Stimulated activated naive CD4-positive, alpha-beta T cell treated with Interleukin-2 at 50 U/mL for 16 hours (primary cell): ENCODE measurements at places on chromosomes 13 and 19.

- DNase-seq, result no peak
Observed at GRCh38 chr13:66482836-66483235, 747.3 kb downstream of the PCDH9 start.

- peak; percentile 44 for DNase-seq
Observed at GRCh38 chr19:632579-633067, 714 bp downstream of the POLRMT start.

DNA sequence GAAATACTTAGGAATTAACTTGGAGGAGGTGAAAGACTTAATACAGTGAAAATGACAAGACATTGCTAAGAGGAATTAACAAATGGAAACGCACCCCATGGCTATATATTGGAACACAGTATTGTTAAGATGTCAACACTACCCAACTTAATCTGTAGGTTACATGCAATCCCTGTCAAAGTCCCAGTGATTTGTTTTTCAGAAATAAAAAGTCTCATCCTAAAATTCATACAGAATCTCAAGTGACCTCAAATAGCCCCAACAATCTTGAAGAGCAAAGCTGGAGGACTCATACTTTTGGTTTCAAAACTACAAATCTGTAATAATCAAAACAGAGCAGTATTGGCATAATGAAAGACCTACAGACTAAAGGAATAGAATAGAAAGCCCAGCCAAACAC, 13.2 kb downstream of the ATP4B start:
- DNase-seq, result no peak

DNA sequence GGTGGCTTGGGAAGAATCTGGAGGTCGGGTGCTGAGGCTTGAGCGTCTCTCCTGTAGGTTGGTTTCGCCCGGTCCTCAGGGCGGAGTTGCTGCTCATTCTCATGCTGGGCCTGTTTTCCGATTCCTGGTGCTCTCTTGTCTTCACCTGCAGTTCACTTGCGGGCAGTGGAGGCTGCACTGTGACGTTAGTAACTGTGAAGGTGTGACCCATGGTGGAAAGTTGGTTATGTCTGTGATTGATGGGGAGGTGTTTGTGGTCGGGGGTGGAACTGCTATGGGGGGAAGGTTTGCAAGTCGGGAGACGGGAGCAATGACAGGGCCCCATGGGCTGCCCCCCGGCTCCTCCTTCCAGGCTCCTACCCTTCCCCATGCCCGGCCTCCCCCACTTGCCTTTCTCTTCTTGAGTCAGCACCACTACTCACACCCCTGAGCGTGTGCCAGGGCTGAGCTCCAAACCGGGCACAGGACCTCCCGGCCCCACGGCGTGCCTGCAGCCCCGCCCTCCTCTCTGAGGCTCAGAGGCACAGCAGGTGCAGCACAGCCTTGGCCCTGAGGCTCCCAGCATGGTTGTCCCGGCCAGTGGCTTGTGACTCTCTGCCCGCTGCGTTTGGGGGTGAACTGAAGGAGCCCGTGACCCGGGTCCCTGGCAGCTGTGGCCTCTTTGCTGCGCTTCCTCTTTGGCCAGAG, 79.1 kb downstream of the ATP11A start:
- no peak for DNase-seq

- no peak for DNase-seq
Observed at GRCh38 chr13:75804054-75804453, 167.9 kb downstream of the LMO7 start.

DNA sequence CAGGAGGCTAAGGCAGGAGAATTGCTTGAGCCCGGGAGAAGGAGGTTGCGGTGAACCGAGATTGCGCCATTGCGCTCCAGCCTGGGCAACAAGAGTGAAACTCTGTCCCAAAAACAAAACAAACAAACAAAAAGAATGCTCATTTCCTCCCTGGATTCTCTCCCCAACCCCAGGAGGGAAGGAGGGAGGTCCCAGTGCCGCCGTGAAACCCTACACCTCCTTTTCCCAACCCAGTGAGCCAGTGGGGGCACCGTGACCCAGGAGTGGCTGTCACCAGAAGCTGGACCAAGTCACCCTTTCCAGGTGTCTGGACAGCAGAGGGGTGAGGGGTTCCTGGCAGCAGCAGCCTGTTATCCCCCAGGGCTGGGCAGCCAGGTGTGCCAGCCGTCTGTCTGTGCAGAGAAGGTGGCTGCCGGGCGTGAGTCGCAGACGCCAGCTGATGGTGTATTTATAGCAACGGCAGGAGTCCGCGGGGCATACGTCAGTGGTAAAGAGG, 23.5 kb downstream of the NFIC start:
- DNase-seq, result no peak

DNA sequence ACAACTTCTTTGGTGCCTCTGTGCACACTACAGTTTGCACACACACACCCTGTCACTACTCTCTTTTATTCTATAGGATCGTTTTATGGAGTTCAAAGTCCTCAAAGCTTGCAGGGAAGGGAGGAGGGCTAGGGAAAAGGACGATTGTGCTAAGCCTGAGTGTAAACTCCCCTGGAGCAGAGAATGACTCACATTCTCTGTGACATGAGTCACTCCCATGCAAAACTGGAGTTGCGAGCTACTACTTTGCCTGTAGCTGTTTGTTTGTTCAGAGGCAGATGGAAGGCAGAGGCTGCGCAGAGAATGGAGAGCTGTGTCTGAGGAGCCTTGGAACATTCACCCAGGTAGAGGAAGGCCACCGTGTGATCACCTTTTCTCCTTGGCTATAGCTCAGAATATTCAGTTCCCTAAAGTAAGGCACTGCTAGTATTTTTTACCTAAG, 80.5 kb upstream of the MBNL2 start:
- DNase-seq, result peak; percentile 1
